ENCODE measurements at places on chromosomes 11 and 22. TPM values are rescaled to one million over a fixed set of nuclear protein-coding genes. Genes with fewer than 3 reads are reported as not detected.

Gene PANX1
- 16.2 TPM for total RNA-seq

Gene ZNRF3
- 7.5 TPM for total RNA-seq

Gene GRIK4
- not detected for total RNA-seq

Gene OR52I1
- total RNA-seq: not detected

- no peaks in the 10 kb centered on the region for H3K36me3 ChIP-seq
- peaks cover 94% of the 10 kb centered on the region for H3K27me3 ChIP-seq
- no peaks in the 10 kb centered on the region for H3K4me1 ChIP-seq
- H3K27ac ChIP-seq: no peak overlapping the region
- DNase-seq: no peak
- H3K4me3 ChIP-seq: no peak overlapping the region
These were observed 15.0 kb upstream of the ALX4 start for GRCh38 chr11:44324749-44325525.

GRCh38 chr11:86923999-86924766 is 31.0 kb downstream of the FZD4 start:
- no peak overlapping the region for H3K4me3 ChIP-seq
- H3K27ac ChIP-seq: no peak overlapping the region
- H3K4me1 ChIP-seq: no peaks in the 10 kb centered on the region

DNA sequence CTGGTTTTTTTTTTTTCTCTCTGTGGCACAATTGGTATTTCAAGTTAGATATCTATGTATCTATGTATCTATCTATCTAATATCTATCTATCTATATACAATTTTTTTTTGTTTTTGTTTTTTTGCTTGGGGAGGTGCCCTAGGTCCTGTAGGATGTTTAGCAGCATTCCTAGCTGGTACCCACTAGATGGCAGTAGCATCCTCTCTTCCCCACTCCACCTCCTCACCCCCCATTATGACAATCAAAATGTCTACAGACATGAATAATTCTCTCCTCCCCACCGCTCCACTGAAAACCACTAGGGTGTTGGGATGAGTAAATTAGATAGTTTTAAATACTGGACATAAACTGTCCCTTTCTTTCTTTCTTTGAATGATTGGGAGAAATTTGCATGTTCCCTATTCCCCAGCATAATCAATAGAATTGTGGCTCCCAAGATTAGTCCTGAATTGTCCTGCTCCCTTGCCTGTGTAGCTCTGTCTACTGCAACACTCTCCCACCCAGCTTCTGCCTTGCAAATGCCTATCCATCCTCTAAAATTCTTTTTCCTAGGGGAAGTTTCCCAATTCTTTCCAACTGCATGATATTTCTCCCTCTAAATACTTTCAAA is 1152.4 kb downstream of the LRRC4C start:
- no peaks in the 10 kb centered on the region for H3K4me1 ChIP-seq
- H3K27me3 ChIP-seq: no peaks in the 10 kb centered on the region
- H3K27ac ChIP-seq: no peak overlapping the region
- H3K4me3 ChIP-seq: no peak overlapping the region
- no peaks in the 10 kb centered on the region for H3K36me3 ChIP-seq
- DNase-seq: no peak

DNA sequence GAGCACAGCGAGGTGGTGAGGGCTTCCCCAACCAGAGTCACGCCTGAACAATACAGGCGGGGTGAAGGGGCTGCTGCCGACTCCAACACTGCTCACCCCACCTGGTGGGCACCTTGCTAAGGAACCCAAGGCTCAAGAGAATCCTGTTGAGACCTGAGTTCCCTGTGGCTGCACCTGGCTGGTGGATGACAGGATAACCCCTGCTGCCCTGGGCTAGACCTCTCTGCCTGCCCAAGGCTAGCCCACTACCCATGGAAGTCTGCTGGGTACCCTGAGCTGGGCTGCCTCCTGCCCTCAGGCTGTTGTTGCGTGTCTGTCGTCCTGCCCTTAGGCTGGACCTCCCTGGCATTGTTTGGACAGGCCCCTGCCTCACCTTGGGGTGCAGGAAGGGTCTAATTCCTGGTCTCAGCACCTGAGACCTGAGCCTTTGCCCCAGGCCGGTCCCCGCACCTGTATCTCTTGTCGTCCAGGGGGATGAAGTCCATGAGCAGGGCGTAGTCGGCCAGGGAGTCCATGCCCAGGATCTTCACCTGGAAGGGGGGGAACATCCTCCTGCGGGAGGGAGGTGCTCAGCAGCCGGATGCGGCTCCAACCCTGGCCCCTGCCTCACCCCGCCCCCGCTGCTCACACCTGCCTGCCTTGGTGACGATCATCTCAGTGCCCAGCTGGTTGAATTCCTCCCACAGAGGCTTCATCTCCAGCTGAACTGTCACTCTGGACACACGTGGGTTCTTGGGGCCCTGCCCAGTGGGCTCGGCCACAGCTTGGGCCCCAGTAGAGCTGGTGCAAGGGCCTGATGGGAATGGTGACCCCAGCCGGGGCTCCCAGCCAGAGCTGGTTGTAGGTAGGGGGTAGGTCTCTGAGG is 4.9 kb upstream of the NUDT8 start:
- H3K27me3 ChIP-seq: peaks cover 1% of the 10 kb centered on the region
- no peak overlapping the region for H3K27ac ChIP-seq
- DNase-seq: peak; percentile 54
- peaks cover 7% of the 10 kb centered on the region for H3K4me1 ChIP-seq
- H3K4me3 ChIP-seq: no peak overlapping the region

DNA sequence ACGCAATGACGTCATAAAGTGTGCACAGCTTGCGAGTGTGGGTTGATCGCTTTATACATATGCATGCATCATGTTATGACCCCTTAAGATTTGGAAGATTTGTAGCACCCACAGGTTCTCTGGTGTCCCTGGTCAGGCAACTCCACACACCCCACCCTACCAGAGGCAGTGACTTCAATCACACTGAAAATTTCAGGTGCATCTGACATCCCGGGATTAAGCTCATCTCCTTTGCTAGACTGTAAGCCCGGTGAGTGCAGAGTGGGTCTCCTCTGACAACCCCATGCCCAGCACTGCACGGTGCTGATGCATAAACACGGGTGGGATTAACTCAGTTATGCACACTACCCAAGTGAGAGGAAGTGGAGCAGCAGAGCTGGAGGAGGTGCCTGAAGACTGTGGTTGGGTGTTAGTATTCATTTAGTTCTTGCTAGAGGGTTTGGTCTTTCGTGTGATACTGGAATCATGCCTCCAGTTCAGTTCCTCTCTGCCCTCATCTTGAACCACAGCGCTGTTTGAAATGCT is 6.5 kb downstream of the ARSA start:
- DNase-seq: peak; percentile 19
- H3K36me3 ChIP-seq: peaks cover 10% of the 10 kb centered on the region
- peaks cover 20% of the 10 kb centered on the region for H3K4me1 ChIP-seq

DNA sequence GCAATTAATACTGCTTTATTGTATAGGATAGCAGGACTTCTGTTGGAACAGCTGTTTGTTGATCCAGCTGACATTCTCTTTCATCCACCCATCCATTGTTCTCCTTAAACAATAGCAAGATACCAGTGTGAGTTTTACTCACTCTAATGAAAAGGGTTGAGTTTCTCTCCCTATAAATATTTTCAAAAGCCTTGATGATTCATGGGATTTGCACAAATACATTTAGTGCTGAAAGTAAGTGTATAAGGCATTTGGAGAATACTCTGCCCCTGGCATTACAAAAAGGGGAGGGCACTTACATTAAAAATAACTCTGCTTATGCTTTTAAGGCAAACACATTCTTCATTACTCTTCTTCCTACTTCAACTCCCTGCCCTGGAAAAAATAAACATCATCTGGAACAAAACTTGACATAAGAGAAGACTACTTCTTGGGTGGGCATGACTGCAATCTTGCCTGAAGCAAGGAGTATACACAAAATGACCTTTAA is 634.9 kb downstream of the METTL15 start:
- no peaks in the 10 kb centered on the region for H3K36me3 ChIP-seq
- no peaks in the 10 kb centered on the region for H3K27me3 ChIP-seq
- no peak for DNase-seq
- no peaks in the 10 kb centered on the region for H3K4me1 ChIP-seq

GRCh38 chr11:47192111-47192510 is 5.9 kb upstream of the PACSIN3 start:
- DNase-seq: no peak
- H3K27me3 ChIP-seq: no peaks in the 10 kb centered on the region
- no peaks in the 10 kb centered on the region for H3K36me3 ChIP-seq
- no peak overlapping the region for H3K27ac ChIP-seq
- H3K4me3 ChIP-seq: no peak overlapping the region

GRCh38 chr11:64343767-64344559 is 4.0 kb downstream of the CCDC88B start:
- no peak overlapping the region for H3K27ac ChIP-seq
- no peaks in the 10 kb centered on the region for H3K36me3 ChIP-seq
- no peaks in the 10 kb centered on the region for H3K4me1 ChIP-seq

- no peaks in the 10 kb centered on the region for H3K36me3 ChIP-seq
- DNase-seq: no peak
- H3K27me3 ChIP-seq: no peaks in the 10 kb centered on the region
- no peak overlapping the region for H3K4me3 ChIP-seq
- H3K27ac ChIP-seq: peak overlapping the region; percentile 5
These were observed 994.0 kb upstream of the FAT3 start for GRCh38 chr11:91230647-91231046.

- H3K4me1 ChIP-seq: peaks cover 80% of the 10 kb centered on the region
- H3K36me3 ChIP-seq: peaks cover 74% of the 10 kb centered on the region
- H3K27ac ChIP-seq: peak overlapping the region; percentile 84
- H3K4me3 ChIP-seq: no peak overlapping the region
These were observed 53.7 kb downstream of the TIMP3 start for GRCh38 chr22:32855045-32855756.

DNA sequence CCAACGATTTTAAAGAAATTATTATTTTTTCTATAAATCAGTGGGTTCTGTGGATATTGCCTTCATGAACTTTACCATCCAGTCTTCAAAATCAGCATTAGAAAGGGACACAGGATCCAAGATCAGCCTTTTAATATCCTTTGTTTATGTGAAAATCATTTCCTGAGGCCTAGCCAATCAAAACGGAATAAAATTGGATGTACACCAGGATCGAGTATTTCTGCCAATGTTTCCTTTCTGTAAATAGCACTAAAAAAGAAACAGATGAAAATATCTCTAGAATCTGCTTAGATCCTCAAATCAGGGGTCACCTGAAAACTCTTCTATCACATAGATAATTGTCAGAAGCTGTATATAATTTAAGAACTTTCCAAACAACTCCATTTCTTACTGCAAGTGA is 1598.5 kb downstream of the LRRC4C start:
- no peaks in the 10 kb centered on the region for H3K4me1 ChIP-seq
- no peak for DNase-seq
- H3K27ac ChIP-seq: no peak overlapping the region
- H3K27me3 ChIP-seq: no peaks in the 10 kb centered on the region
- no peak overlapping the region for H3K4me3 ChIP-seq

DNA sequence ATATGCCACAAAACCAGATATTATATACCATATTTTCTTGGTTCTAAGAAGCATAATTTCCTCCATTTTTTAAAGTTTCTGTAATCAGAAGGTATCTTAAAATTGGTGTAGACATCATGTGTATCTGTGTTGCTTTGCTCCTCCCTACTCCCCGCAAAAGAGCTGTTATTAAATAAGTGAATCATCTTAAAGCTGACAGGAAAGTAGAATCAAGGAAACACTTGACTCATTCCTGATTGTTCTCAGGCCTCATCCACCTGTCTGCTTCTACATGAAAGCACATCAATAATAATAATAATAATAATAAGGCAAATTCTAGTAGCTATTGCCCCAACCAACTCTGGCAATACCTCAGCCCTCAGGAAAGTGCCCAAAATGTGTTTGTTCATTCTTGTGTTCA is 26.2 kb upstream of the GUCY1A2 start:
- H3K27ac ChIP-seq: no peak overlapping the region
- H3K4me3 ChIP-seq: no peak overlapping the region
- no peaks in the 10 kb centered on the region for H3K27me3 ChIP-seq
- DNase-seq: no peak
- H3K36me3 ChIP-seq: no peaks in the 10 kb centered on the region

DNA sequence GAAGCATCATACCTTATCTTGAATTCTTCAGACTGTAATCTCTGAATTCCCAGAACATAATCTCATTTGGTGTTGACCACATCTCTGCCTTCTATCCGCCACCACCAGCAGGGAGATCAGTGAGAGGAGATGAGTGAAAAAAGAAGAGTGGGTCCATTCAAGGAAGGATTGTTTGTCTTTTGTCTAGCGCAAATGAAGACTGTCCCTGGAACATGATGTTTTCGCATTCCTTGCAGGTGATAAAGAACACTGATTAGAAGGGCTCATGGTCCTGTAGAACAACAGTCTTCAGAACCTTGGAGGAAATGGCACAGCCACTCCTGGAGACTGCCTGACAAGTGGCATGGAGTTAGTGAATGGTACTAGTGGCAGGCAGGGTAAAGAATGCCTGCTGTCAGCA is 869.6 kb downstream of the JRKL start:
- H3K36me3 ChIP-seq: no peaks in the 10 kb centered on the region
- H3K4me3 ChIP-seq: no peak overlapping the region
- no peaks in the 10 kb centered on the region for H3K27me3 ChIP-seq
- peaks cover 11% of the 10 kb centered on the region for H3K4me1 ChIP-seq
- DNase-seq: no peak
- no peak overlapping the region for H3K27ac ChIP-seq
